Retina (tissue), 1 donor: ENCODE measurements at places on chromosomes 2 and 18.

DNA sequence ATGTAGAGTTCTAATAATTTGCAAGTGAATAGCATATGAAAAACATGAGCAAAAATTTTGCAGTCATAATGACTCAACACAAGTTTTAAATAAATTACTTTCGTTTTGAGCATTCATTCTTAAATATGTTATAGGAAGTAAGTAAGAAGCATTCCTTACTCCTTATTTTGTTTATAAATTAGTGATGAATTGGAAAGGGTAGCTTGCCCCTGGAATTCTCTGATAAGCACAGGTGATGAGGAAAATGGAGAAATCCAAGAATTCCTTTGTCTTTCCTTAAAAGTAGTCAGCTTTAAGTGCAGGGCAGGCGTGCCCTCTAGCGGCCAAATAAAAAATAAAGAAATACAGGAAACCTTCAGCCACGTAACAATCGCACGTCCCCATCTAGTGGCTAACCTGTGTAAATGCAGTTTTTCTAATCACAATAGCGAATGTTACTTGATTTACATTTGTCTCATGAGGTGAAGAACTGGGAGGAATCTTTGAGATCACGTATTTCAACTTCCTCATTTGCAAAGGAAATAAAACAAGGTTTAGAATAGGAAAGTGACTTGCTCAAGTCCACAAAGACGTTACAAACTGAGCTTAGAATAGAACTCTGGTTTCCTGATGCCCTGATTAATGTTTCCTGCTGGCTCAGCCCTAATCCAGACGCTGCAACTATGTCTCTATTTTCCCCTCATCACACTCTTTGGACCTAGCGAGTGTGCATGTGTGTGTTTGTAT, 47.2 kb upstream of the ZNG1B start:
- peak; percentile 76 for DNase-seq

DNA sequence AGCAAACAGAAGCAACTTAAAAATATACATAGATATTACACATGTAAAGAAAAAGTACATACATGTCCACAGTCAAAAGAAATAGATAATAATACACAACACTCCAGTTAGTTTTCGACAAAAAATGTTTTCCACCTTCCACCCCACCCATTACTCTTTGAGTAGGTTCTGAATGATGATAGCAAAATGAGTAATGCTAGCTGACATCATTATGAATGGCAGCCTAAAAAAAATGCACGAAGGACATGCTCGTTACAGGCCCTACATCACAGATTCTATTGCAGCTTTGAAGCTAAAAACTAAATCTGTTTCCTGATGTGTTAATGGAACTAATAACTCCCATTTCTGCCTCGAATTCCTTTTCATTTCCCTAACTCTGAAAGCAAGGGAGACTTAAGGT, 578.7 kb upstream of the NETO1 start:
- DNase-seq: no peak

DNA sequence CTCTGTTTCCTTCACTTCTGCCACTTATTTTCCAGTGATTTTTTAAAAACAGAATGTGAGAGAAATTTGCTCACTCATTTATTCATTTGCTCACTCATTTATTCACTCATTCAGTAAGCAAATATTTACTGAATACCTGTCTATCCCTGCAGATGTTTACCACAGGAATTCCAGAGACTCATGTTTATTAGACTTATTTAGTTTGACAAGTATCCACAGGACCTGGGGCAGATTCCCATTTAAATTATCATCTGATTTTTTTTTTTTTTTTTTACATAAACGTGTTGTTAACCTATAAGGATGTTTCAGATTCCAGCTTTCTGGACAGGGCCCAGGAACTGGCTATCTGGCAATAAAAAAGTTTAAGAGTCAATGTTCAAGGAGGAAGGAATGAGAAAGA, 175.1 kb upstream of the ERBB4 start:
- no peak for DNase-seq

DNA sequence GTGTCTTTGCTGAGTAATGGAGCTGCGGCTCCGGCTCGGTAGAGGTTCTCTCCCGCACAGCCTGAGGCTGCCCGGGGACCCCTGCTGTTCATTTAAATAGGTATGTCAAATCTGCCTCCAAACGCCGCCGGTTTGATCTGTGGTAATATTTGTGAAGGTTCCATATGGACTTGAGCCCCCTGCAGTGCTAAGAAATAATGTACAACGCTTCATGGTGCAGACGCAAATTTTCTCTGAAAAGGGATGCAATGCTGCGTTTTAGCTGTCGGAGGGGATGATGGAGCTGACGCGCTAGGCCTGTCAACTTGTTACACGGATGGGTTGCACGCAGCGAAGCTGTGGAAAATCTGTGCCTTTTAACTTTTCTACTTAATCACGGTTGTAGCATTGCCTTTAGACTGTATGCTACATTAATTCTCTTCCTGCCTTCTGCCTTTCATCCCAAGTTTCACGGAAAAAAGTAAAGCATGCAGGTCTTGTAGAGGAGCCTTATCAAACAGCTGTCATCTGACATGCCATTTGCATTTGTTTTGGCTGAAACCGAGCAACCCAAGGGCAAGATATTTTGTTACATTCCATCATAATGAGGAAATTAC, 43.2 kb downstream of the MRPS9 start:
- peak; percentile 76 for DNase-seq

- DNase-seq: no peak
Observed at GRCh38 chr2:69180227-69180626, 167.2 kb downstream of the ANTXR1 start.

DNA sequence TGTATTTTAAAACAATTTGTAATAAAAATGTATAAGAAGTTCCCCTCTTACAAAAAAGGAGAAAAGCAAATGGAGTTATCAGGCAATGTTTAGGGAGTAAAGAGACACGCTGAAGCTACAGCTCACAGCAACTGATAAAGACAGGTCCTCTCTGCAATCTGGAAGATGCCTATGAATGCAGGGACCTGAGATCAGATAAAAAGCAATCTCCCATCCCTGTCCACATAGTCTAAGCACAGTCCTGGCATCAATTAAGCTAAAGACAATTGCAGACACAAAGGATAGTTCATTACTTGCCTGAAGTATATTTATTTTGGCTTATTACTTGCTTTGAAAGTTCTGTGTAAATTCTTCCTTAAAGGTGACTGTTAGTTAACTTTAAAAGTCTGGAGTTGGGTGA, 5.0 kb downstream of the EIF2AK3 start:
- DNase-seq: no peak

GRCh38 chr2:104582471-104582870, 271.4 kb upstream of the POU3F3 start:
- DNase-seq: no peak

DNA sequence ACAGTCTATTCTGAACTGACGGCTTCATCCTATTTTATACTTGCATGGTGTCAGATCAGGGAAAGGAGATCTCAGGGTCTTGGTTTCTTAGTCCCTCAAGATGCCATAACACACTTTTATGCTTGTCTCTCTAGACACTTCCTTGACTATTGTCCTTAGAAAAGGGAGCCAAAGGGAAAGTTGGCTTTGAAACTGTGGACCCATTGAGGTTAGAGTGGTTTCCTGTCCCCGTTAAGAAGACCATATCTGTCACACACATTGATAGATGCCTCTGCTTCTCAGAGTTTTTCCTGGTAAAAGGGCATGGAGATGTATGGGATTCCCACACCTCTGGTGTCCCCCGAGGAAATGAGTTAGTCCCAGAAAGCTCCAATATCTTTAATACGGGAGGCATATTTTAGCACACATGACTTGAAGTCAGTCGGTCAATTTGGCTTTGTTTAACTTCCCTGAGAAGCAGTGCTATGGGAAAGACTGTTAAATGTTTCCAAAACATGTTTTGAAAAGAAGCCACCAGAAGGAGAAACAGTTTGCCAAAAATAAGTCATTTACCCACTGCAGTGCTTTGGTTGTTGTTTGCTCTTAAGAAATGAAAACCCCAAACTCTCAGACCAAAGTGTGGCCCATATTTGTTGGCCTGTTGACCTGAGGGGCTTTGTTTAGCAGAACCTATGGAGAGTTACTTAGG, 133.4 kb upstream of the CXCR4 start:
- DNase-seq: no peak

- no peak for DNase-seq
Observed at GRCh38 chr2:174617718-174618117, 20.1 kb upstream of the WIPF1 start.

DNA sequence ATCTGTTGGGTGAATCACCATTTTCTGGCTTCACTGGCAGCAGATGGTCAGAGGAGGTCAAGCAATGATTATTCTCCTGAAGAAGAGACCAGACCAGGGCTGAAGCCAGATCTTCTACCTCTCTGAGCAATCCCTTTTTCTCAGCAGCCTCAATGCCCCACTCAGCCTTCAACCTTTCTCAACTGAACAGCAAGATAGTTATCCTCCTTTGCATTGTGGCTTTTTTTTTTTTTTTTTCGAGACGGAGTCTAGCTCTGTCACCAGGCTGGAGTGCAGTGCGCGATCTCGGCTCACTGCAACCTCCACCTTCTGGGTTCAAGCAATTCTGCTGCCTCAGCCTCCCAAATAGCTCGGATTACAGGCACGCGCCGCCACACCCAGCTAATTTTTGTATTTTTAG, 50.5 kb downstream of the ZFP36L2 start:
- no peak for DNase-seq

GRCh38 chr2:111111101-111111755, 9.5 kb upstream of the BCL2L11 start:
- DNase-seq: no peak

- DNase-seq: no peak
Observed at GRCh38 chr18:23938043-23938756, 76.4 kb upstream of the TTC39C start.

- no peak for DNase-seq
Observed at GRCh38 chr18:3148930-3149535, 70.7 kb downstream of the MYOM1 start.

- DNase-seq: no peak
Observed at GRCh38 chr2:37447446-37447845, 103.0 kb downstream of the QPCT start.

DNA sequence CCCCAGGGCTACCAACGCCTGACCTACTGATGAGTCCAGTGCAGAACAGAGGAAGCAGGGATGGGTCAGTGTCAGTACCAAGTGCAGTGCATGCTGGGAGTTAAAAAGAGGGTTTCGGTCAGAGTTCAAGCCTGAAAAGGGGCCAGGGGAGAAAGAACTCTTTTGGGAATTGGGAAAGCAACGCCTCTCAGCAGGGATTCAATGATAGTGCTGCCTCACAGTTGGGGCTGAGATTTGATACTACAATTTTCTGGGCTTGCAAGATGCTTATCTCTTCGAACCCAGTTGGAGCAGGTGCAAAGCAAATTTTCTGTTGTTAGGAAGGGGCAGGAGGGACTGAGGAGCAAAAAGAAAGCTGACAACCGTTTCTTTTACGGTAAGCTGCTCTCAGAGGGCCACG, 82.6 kb downstream of the CERKL start:
- DNase-seq: peak; percentile 57

- no peak for DNase-seq
Observed at GRCh38 chr18:50340078-50340477, 34.8 kb upstream of the SKA1 start.

- no peak for DNase-seq
Observed at GRCh38 chr18:31652877-31653276, 31.5 kb downstream of the B4GALT6 start.

DNA sequence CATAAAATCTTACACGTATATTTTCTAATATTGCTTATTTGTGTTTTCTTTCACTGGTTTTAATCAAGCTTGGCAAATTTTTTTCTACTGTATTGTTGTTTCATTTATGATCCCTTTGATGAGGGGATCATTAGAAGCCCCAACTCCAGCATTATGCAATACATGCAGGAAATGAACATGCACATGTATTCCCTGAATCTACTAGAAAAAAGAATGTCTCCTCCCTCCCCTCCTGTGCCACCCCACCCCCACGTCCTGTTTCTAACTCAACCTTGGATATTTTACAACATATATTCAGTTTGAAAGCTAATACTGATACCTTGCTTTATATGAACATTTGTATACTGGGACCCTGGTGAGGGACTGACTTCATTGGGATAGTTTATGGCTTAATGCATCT, 53.0 kb downstream of the EML6 start:
- DNase-seq: no peak

DNA sequence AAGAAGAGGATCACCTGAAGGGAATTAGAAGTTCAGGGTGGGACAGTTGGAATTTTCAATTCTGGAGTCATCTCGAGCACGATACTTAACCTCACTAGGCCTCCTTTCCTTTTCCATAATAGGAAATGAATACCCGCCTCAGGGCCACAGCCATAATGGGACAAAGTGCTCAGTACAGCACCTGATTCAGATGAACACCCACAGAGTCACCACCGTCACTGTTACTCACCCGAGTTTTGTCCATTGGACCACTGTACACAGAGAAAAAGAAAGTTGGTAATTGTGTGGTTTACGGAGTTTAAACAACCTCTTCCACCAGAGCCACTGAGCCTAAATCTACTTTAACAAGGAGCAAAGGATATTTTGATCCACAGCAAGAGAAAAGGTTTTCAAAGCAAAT, 122.0 kb upstream of the NDUFV2 start:
- DNase-seq: no peak

GRCh38 chr2:127027715-127028114, 79.2 kb downstream of the BIN1 start:
- no peak for DNase-seq

GRCh38 chr2:43276962-43277391, 50.6 kb upstream of the ZFP36L2 start:
- no peak for DNase-seq

GRCh38 chr2:112272669-112273068, 2.7 kb upstream of the ZC3H6 start:
- no peak for DNase-seq

DNA sequence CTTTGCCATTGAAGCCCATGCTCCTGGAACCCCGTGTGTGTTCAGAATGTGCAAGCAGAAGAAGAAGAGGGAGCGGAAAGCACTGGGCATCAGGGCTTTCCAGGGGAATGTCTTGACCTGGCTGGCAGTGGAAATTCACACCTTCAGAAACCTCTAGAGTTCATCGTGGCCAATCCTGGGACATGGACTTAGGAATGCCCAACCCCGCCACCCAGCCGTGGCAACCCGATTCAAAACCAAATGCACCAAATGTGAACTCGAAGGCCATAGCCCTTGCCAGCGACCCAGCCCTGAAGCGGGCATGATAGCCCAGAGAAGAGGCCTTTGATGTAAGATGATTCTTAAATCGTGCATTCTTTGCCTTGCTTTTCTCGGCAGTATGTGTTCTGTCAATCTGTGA, 69.4 kb downstream of the ADI1 start:
- DNase-seq: no peak

- DNase-seq: no peak
Observed at GRCh38 chr2:6916224-6916623, 988 bp upstream of the RNF144A start.

- no peak for DNase-seq
Observed at GRCh38 chr2:64711252-64711800, 57.6 kb upstream of the SERTAD2 start.

- DNase-seq: no peak
Observed at GRCh38 chr2:191303140-191304005, 58.2 kb downstream of the MYO1B start.

- no peak for DNase-seq
Observed at GRCh38 chr2:205994344-205994743, 91.6 kb downstream of the INO80D start.

DNA sequence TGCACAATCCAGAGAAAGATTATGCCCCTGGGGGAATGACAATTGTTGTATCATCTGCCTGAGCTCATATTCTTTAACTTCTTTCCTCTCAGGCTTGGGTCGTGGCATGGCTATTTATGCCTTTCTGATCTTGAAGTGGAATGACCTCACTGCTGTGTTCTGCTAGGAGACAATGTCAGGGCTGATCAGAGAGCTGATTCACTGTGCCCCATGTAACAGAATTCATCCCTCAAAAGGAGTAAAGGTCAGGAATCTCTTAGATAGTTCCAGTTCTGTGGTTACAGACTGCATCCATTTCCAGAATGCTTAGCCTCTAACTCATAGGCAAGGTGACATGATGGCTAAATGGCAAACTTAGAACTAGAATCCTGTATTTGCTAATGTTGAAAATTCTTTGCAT, 511.7 kb upstream of the CNTNAP5 start:
- no peak for DNase-seq
